ENCODE measurements at places on chromosomes 6 and 20.

GRCh38 chr6:154411076-154411475, 54.5 kb upstream of the IPCEF1 start:
- DNase-seq: no peak

GRCh38 chr6:151481786-151482185, 12.0 kb upstream of the CCDC170 start:
- no peak for DNase-seq

DNA sequence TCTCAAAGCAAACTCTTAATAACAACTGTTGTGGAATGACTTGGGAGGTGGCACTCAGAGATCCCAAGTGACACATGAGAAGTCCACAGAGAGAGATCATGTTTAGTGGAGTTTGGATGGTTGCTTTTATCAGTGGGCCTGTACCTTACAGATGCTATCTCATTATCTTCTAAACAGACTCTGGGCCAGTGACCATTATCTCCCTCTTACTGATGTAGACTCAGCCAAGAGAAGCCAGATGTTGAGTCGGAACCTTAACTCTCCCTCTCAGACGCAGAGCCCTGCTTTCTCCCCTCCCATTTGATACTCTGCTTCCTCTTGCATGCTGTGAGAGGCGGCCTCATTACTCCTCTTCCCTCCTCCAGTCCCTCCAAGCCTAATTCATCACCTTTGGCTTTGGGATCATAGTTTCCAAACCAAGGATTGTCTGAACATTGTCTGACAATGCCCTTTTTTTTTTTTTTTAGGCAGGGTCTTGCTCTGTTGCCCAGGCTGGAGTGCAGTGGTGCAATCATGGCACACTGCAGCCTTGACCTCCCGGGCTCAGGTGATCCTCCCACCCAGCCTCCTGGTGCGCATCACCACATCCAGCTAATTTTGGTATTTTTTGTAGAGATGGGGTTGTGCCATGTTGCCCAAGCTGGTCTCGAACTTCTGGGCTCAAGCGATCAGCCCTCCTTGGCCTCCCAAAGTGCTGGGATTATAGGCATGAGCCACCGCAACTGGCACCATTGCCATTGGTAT, 4.5 kb upstream of the DDR1 start:
- no peak for DNase-seq

DNA sequence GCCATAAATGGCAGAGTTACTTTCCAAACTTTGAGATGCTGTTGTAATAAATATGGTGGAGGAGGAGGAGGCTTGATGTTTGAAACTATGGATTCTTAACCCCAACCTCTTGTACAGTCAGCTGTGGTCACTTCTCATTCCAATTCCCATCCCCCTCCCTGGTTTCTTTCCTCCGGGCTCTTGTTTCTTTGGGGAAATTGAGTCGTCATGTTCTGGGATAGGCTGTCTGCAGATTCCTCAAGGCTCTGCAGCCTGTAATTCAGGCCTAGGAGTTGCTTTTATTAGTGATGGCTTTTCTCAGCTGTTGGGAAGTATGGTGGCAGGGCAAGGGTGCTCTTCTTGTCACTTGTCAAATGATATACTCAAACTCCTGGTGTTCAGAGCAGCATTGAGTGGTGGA, 2.6 kb downstream of the PTK7 start:
- no peak for DNase-seq

- no peak for DNase-seq
These were observed 24.5 kb downstream of the TSHZ2 start for GRCh38 chr20:52996658-52997057.

GRCh38 chr6:118939683-118940082, 4.7 kb upstream of the MCM9 start:
- DNase-seq: no peak

DNA sequence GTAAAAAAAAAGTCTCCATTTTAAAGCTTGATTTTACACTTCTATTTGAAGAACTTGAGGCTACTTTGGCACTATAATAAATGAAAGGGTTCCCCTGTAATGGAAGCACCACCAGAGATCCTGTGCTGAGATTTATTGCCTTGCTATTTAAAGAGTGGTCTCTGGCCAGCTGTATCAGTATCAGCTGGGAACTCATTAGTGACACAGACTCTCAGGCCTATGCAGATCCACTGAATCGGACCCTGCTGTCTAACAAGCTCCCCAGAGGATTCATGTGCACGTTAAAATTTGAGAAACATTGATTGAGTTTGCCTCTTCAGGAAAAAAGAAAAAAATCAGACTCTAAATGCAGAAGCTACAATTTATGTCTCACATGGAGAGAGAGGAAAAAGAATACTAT, 299.9 kb upstream of the BMP2 start:
- no peak for DNase-seq

DNA sequence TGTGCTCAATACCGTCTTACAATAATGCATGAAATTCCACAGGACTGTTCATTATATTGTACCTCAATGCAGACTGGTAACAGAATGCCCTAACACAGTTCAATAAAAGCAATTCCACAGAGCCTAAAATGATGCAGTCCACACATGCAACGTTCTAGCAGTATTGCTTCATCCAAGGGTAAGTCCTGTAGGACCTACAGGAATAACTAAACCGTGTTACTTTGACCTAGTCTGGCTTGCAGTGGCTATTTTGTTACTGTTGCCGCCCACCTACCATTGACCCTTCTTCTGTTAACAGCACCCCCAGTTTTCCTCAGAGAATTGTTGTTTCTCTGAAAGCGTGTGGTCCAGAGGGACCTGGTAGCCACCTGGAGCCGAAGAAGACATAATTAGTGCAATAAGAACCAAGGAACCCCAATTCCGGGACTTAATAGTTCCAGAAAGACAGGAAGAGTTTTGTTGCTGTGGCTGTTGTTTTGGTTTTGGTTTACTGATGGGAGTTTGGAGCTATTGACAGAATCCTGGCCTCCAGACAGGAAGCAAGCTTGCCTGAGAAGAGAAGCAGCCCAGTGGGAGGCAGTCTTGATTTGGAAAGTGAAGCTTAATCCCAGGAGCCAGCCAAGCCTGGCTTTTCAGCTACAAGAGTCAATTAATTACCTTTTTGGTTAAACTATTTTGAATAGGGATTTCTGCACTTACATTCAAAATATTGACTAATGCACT, 91.3 kb downstream of the FRK start:
- DNase-seq: no peak

- DNase-seq: no peak
These were observed 77.0 kb downstream of the MMS22L start for GRCh38 chr6:97205966-97206365.

Data from activated T-helper 9 cell treated with anti-CD3 and anti-CD28 coated beads, Interleukin-2, amount 50 U/mL, for 16 hours (primary cell).